Urothelium cell line (cell line): ENCODE measurements at places on chromosomes 1 and 21.

DNA sequence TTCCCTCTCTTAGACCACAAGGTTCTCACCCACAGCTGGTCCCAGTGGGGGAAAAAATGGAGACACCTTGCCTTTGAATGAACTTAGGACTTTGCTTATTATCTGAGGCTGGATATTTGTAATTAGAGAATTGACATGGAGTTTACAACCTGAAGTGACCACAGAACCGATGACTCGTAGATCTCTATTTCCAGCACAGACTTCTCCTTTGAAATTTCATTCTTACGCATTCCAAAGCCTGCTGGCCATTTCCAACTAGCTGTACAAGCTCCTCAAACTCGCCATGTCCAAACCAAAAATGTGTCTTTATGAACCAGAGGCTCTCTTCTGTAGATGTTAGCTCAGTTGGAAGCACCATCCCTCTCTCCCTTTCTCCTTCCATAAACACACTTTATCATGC is 12.0 kb downstream of the RAB7B start:
- no peak for DNase-seq

- DNase-seq, result no peak
Measured at GRCh38 chr1:82007804-82008203, 207.1 kb downstream of the ADGRL2 start.

DNA sequence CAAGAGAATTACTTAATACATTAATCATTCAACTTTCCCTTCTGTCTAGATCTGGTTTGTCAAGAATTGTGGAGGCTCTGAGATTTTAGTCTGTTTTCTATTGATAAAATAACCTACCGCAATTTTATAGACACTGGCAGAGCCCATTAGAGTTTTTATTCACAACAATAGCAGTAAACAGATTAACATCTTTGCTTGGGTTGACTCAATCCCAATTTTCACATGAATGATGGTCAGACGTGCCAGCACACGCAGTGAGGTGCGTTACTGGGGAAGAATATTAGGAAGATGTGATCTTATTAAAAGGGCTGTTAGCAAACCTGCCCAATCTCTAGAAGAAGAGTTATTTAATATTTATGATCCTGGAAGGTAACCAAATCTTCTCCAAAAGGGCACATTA is 736.6 kb downstream of the MRPL39 start:
- DNase-seq, result no peak

GRCh38 chr1:40153073-40153770 is 8.0 kb upstream of the RLF start:
- DNase-seq, result peak; percentile 38

DNA sequence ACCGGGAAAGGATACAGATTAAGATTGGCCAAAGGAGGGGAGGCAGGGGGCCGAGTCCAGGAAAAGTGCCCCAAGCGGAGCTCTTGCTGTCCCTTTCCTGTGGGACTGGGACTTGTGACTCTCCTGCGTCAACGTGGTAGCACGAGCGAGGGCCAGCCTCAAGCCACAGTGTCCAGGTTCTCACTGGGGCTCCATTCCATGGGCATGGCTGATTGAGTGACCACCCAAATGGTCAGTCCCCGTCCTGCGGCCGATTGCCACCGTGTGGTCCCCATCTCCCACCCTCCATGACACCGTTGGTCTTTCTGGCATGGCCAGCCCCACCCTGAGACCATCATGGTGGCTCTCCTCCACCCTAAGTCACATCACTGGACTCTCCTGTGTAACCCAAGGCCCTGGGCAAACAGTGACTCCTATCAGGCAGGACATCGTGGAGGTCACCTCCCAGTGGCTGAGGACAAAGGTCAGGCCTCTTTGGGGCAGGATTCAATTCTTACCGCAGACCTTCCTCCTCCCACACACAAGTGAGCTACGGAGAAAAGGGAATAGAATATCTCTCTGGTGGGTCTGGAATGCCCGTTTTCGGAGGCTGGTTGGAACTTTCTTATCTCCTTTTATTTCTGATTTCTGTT is 8.9 kb upstream of the C1orf174 start:
- no peak for DNase-seq

DNA sequence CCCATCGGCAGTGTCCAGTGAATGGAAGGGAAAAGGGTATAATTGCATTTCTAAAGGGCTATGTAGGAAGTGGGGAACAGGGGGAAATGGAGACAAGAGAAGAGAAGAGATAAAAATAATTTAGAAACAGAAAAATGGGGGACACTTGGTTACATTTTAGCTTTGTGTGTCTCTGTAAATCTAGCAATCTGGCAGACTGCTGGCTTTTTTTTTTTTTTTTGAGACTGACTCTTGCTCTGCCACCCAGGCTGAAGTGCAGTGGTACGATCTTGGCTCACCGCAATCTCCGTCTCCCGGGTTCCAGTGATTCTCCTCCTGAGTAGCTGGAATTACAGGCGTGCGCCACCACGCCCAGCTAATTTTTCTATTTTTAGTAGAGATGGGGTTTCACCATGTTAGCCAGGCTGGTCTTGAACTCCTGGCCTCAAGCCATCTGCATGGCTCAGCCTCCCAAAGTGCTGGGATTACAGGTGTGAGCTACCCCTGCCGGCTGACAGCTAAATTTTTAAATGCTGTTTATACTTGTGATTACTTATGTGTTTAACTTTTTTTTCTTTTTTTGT is 53.4 kb downstream of the AGPAT3 start:
- no peak for DNase-seq

DNA sequence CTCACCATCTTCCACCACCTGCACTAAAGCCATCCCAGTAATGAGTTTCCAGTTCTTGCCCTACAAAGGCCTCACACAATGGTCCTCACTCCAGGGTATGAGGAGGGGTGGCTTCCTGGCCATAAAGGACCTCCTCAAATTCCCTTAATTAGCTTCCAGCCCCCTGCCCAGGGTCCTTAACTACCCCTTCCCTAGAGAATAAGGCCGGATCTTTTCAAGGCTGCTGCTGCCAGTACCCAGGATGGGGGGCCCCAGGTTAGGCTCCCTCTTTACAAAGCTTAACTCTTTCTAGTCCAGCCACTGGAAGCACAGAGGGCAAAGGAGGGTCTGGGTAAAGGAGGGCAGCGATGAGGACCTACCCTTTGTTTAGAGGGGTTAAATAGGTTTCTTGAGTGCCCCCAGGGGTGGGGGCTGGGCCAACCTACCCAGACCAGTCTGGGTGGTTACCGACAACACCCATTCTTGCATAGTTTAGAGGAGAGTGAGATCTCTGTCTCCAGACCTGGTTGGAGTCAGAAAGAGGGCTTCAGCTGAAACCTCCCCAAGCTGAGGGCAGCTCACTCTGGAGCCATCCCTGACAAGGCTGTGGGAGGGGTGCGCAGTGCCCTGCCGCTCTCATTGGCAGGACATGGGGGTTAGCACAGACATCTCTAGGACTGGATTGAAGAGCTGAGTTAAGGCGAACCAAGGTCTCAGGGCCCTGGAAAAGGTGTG is 7.1 kb downstream of the BLACAT1 start:
- DNase-seq, result no peak

DNA sequence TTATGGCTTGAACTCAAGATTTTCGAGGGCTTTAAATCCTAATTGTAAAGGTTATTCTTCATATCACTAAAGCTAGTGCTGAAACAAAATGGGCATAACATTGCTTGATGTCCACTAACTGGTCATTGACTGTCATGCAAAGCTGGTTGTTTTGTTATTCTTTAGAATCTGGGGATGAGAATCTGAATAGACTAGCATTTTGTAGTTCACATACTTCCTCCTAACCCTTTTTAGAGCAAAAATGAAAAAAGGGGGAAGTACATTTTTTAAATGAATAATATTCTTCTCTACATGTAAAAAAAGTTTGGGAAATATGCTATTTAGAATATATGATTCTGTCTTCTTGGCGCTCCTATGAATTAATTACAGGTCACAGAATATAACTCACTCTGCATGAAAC is 72.2 kb upstream of the HMCN1 start:
- no peak for DNase-seq

DNA sequence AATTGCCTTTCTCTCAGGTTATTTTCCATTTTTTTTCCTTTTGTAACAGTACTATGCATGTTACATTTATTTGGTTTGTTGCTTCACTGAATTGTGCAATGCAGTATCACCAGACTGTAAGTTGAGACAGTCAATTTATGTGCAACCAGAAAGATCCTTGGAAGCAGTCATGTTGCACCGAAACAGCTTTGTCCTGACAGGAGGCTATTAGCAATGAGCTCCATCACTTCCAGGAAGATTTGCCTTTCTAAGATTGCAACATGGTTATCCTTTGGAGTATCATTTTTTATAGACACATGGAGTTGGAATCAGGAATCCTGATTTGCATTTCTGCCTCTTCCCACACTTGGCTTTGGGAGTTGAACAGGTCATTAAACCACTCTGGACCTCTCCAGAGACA is 84.5 kb upstream of the ST6GALNAC5 start:
- DNase-seq, result no peak

GRCh38 chr1:25631750-25632485 is 15.3 kb downstream of the MAN1C1 start:
- no peak for DNase-seq

DNA sequence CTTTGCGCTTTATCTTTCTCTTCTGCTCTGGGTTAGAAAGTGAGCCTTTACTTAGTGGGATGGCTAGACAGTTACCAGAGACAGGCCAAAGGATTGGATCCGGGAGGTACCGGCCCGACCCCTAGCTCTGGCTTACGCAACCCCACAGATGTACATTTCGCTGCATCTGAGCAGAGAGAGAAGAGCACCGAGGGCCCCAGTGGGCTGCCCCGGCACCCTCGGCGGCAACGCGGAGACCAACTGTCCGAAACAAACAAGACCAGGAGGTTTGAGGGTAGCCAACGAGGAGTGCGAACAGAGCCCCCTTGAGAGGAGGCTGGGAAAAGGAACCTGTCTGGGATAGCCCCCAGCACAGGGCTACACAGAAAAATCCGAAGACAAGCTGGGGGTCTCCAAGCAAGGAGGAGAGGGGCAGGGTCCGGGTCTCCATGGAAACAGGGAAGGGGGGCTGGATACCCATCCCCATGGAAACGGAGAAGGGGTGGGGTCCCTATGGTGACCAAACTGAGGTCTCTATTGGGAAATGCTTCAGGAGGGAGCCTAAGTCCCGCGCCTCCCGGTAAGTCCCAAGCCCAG is 373 bp downstream of the MTF1 start:
- no peak for DNase-seq

DNA sequence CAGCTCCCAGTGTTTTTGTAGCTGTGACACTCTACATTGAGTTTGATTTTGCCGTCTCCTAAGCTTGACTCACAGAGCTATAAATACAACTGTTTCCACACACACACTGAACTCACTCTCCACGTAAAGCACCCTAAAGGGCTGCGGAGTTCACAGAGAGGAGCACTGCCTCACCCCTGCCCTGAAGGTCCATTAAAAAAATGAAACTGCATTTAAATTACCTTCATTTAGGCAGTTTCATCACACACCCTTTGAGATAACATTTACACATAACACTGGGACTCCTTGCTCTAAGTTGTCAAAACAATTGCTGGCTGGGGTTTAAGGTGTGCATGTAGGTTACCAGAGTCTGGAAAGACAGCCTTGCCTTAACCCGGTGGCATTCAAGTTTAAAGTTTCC is 137.1 kb upstream of the MAGI3 start:
- DNase-seq, result no peak

- DNase-seq, result no peak
Measured at GRCh38 chr21:40060083-40060677, 192.9 kb downstream of the PCP4 start.

DNA sequence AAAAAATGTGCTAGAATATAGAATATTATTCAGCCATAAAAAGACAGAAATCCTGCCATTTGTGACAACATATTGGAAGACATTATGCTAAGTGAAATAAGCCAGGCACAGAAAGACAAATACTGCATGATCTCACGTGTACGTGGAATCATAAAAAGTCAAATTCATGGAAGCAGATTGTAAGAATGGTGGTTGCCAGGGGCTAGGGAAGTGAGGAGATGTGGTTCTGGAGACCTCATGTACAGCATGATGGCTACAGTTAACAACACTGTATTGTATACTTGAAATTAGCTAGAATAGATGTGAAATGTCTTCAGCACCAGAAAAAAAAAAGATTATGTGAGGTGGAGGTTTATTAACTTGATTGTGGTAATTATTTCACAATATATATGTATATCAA is 166.4 kb downstream of the ZZZ3 start:
- DNase-seq, result no peak

DNA sequence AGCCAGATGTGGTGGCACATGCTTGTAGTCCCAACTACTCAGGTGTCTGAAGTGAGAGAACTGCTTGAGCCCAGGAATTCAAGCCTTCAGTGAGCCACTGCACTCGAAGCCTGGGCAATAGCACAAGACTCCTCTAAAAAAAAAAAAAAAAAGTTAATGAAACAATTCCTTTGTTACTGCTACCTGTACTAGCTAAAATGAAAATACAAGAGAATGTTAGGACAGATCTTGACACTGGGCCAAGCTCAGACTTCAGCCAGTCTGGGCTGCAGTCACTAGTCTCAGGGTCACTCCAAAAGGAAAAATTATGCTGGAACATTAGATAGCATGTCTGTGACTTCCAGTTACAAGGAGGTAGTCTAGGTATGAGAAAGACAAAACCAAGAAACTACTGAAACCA is 56.5 kb downstream of the TRIM33 start:
- DNase-seq, result no peak

- peak; percentile 42 for DNase-seq
Measured at GRCh38 chr1:183272390-183272848, 86.4 kb downstream of the LAMC2 start.

- DNase-seq, result no peak
Measured at GRCh38 chr1:183214021-183214970, 28.2 kb downstream of the LAMC2 start.

- peak; percentile 30 for DNase-seq
Measured at GRCh38 chr1:16324456-16324890, 27.8 kb downstream of the FBXO42 start.

DNA sequence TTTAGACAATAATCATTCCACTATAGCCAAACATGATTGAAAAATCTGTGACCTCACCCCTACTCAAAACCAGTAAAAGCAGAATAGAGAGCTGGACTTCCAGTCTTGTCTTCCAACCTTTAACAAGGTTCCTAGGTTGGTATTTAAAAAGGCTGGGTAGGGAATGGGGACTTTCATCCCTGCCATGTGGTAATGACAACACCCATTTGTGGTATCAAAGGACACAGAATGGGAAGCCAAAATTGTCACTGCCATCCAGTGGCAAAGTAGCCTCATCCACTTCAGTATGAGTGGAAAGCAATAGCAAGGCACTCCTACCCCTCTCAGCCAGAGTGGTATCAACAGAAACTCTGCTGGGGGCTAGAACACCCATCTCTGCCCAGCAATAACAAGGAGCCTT is 33.9 kb downstream of the UCHL5 start:
- no peak for DNase-seq

DNA sequence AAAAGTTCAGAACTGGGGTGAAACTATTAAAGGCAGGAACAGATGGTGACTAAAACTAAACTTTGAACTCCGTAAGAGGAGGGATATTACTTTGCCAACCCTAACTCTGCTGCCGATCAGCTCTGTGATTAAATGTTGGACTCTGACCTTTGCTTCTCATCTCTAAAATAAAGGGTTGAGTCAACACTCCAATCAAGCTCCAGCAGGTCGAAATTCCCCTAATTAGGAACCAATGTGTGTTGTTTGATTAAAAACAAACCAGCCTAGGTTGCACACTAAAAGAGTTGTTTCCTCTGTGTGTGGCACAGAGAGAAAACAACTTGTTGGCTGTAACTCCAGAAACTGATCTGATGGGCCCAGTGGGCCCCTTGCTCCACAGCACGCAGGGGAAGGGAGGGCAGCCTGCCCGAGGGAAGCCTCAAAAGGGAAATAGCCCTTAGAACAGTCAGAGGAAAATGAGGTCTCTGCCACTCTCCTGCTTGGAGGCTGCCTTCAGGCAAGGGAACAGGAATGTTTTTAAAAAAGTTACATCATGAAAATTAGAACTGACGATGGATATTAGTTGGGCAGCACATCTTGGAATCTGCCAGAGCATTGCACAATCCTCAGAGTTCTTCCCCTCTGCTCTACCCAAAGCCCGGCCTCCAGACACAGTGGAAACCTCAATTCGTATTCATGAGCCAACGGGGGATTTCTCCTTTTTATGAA is 69.3 kb downstream of the KCTD3 start:
- DNase-seq, result no peak
